AG10803 (cell line): ENCODE measurements at places on chromosomes 1 and 21.

DNA sequence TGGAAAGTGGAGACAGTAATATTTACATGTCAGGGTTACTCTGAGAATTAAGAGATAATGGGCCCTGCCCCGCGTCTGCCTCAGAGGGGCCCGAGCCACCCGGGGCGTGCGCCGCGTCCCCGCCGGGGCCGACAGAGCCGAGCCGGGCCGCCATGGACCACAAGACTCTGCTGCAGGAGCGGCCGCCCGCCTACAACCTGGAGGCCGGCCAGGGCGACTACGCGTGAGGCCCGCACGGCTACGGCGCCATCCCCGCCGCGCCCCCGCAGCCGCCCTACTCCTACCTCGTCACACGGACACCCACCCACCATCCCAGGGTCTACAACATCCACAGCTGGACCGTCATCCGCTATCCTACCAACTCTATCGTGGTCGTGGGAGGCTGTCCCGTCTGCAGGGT is 35.1 kb upstream of the LRRC39 start:
- DNase-seq: no peak

- no peak for DNase-seq
These were observed 21.8 kb downstream of the PPFIA4 start for GRCh38 chr1:203048086-203048485.

- no peak for DNase-seq
These were observed 83.3 kb upstream of the TNR start for GRCh38 chr1:175826705-175827104.

DNA sequence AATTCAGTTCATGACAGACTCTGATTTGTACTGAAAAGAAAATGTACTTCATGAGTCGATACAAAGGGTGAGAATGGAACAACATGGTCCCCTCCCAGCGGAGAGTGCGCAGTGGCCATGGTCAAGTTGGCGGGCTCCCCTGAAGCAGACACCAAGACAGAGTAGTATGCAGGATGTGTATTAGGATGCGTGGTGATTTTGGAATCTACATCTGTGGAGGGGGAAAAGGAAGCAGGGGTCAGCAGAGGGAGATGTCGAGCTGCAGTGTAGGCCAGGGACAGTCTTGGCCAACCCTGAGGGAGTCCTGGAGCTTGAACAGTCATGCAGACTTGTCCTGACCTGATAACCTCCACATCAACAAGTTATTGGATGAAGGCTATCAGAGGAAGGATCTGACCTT is 481.0 kb downstream of the OMA1 start:
- no peak for DNase-seq

DNA sequence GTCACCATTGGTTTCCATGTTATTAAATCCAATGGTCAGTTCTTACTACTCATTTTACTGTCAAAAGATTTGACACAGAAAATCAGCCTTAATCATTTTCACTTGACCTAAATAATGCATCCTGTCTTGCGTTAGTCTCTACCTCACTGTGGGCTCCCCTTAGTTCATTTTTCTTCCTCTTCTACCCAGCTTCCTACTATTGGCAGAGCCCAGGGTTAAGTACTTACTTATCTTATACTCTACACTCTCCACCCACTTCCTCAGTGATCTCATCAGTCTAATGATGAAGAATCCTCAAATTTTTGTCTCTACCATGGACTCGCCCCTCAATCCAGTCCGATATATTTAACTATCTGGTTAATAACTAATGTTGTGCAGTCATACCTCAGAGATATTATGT is 735.9 kb downstream of the KCNT2 start:
- no peak for DNase-seq

DNA sequence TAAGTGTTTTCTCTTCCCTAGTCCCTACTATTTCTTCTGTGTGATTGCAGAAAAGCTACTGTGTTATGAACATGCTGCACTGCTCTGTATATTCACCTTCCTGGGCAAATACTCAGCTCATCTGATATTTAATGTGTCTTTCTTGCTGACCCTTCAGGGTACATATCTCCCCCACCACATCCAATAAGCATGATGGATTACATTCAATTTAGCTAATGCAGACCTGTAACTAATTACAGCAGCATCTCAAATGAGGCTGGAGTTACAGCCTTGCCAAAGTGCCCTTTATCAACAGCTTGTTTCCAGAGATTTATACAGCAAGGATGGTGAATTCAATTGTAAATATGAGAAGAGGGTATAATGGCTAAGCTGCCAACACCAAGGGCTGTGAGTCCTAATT is 144.0 kb downstream of the KCNH1 start:
- DNase-seq: no peak

DNA sequence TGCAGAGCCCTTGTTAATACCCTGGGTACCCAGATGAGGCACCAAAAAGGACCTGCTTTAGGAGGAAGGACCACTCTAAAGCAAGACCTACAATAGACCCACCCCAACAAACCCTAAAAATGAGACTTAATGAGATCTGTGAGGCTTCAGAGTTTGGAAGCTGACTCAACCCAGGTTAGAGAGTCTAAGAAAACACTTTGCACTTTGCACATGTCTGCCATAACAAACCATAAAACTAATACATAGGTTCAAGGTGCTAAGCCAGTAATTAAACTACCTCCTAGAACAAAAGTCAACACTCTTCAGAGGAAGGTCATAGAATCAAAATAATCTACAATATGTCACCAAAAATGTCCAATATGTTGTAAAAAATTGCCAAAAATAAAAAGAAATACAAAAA is 124.7 kb upstream of the C1orf21 start:
- no peak for DNase-seq

DNA sequence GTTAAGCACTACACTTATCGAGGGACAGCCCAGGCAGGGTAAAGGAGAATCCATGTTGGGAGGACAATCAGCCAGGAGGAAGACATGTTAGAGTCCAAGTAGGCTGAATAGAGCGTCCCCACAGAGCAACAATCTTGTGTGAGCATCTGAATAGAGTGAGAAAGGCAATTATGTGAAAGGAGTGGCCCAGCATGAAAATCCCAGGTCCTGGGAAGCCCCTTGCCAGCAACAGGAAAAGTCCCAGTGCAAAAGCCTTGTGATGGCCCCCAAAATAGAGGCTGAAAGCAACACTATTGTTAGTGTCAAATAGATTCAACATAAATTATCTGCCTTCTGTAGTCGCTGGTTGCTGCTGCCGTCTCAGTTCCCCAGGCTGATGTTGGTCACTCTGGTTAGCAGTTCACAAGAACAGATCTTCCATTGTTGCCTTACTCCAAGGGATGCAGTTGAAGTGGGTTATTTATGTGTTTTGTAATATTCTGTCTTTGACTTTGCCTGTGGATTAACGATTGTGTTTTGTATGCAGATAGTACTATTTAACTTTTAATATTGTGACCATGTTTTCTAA is 12.1 kb upstream of the ABL2 start:
- DNase-seq: no peak

GRCh38 chr1:179826626-179827280 is 50.9 kb downstream of the TOR1AIP2 start:
- DNase-seq: no peak

- DNase-seq: peak; percentile 63
These were observed 9.8 kb upstream of the FNBP1L start for GRCh38 chr1:93437976-93438605.

DNA sequence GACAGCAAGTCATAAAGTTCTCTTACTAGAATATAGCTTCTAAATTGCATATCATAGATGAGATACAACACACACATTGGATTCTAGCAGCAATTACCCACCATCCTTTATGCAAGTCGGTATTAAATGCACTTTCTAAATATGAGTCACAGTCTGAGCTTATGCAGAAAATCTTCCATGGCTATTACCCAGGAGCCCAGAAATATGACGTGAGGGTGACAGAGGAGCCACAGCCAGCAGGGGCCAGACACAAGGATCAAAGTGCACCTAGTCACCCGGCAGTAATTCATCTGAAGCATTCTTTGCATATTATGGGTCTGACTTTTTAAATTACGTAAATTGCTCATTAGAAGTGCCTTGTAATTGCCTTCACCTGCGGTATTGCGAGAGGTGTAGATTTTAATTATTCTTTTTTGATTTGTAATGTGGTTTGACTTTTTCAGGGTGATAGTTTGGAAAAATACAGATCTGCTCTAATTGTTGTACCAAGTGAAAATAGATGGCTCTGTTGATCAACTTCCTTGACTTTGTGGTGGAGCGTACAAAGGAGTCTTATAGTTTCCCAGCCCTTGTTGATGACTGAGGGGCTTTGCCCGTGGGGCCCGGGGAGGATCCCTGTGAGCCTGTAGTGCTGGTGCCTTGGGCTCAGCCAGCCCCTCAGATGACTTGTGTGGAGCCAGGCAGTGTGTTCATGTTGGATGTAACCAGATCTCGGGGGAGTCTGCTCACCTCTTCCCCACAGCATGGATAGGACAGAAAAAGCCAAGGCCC is 470.0 kb upstream of the VAMP3 start:
- DNase-seq: peak; percentile 82

- DNase-seq: peak; percentile 23
These were observed 255.7 kb downstream of the OMA1 start for GRCh38 chr1:58290685-58291372.

DNA sequence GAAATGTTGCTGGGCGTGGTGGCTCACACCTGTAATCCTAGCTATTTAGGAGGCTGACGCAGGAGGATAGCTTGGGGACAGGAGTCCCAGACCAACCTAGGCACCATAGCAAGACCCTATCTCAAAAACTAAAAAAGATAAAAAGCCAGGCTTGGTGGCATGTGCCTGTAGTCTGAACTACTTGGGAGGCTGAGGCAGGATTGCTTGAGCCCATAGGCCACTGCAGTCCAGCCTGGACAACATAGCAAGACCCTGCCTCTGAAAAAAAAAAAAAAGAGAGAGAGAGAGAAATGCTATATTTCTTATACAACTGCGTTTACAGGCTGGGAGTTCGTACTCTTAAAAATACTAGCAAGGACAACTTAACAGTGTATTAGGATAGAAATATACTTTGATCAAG is 46.2 kb upstream of the SPOCD1 start:
- no peak for DNase-seq
